Omental fat pad (tissue), 4 donors: ENCODE measurements at places on chromosomes 16 and 17.

DNA sequence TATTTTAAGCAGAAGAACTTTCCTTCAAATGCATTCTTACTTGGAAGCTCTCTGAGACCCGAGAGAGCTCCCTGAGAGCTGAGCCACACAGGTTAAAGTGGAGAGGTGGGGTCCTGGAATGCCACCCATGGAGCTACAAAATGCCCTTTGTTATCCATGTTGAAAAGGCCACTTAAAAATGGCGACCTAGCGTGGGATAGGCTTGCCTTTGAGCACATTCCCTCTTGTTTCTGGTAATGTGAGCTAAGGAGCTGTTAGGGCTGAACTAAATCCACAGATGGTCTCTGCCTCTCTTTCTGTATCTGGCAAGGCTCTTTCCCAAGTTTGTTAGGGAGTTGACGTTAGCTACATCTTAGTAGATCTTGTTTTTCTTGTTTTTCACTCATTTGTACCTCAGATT, 171.6 kb downstream of the SNX29 start:
- no peak for DNase-seq

GRCh38 chr16:11251525-11252481, 4.2 kb downstream of the SOCS1 start:
- no peak for DNase-seq

DNA sequence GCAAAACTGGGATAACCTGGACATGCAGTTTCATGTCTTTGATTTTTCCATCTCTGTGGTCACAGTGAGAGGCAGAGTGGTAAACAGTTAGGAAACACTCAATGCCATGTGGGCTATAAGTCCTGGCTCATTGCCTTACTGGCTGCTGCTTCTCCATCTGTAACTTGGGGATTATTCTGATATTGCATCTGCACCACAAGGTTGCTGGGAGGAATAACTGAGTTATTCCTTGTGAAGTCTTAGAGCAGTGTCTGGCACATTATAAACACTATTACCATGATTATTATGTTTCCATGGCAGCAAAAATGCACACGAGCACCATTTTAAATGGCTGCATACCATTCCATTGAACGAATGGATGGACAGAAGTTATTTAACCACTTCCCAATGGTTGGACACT, 111.7 kb upstream of the CDH5 start:
- DNase-seq = no peak

- DNase-seq = no peak
Measured at GRCh38 chr17:79125503-79125902, 50.9 kb downstream of the ENGASE start.

DNA sequence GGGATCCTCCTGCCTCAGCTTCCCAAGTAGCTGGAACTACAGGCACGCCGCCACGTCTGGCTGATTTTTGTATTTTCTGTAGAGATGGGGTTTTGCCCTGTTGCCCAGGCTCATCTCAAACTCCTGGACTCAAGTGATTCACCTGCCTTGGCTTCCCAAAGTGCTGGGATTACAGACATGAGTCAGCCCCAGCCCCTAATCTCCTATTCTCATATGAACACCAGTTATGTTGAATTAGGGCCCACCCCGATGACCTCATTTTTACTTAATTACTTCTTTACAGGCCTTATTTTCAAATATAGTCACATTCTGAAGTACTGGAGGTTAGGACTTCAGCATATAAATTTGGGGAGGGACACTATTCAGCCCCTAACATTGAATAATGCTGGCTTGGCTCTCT, 49.2 kb downstream of the ZNRF1 start:
- no peak for DNase-seq

DNA sequence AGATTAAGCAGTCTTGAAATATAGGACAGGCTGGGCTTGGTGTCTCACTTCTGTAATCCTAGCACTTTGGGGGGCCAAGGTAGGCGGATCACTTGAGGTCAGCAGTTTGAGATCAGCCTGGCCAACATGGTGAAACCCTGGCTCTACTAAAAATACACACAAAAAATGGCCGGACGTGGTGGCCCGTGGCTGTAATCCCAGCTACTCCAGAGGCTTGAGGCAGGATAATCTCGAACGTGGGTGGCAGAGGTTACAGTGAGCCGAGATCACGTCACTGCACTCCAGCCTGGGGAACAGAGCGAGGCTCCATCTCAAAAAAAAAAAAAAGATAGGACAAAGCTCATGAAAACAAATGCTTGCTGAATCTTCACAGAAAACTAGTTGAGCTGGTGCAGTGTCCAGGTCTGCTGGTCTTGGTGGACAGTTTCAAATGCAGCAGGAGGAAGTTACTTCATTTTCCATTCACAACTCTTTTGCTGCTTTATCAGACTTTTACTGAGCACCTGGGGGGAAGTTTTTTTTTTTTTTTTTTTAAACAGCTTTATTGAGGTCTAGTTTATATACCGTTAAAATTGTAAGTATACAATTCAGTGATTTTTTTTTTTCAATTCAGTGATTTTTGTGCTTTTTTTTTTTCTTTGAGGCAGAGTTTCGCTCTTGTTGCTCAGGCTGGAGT, 45.2 kb downstream of the SNX29 start:
- DNase-seq = no peak

DNA sequence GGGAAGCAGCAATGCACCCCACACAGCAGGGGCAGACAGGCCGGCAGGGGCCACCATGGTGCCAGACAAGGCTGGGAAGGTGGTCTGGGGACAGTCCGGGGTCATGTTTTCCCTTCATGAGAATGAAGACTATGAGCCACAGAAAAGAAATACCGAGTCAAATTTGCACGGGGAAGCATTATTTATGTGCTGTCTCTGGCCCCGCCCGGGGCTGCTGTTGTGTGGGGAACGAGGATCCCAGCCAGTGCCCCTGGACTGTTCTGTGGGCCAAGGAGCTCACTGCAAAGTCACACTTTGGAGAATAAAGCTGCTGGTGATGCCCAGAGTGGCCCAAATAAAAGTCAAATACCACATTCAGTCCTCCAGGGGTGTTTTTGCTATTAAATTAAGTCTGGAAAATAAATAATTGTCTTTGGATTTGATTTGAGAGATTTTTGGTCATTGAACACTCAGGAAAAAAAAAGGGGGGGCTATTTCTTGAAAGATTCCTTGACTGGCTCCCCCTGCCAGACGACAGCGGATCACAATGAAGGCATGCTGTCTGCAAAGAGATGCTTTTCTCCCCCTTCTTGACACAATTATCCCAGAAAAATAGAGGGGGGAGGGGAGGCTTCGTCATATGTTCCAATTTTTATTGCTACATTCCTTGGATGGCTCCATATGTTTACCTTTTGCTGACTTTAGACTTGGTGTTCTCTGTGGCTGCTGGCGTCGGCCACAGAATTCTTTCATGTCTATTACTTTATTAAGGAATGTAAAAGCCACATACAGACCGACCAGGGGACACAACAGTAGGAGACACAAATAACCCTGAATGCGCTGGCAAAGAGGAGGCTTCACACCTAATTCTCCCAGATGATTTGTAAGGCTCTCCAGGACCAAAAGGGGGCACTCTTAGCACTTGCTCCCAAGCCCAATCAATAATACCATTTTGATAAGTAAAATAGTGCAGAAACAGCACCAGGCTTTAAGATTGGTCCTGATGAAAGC, 27.1 kb upstream of the ANKFN1 start:
- DNase-seq = no peak
